ENCODE measurements at places on chromosomes 1 and 21.

DNA sequence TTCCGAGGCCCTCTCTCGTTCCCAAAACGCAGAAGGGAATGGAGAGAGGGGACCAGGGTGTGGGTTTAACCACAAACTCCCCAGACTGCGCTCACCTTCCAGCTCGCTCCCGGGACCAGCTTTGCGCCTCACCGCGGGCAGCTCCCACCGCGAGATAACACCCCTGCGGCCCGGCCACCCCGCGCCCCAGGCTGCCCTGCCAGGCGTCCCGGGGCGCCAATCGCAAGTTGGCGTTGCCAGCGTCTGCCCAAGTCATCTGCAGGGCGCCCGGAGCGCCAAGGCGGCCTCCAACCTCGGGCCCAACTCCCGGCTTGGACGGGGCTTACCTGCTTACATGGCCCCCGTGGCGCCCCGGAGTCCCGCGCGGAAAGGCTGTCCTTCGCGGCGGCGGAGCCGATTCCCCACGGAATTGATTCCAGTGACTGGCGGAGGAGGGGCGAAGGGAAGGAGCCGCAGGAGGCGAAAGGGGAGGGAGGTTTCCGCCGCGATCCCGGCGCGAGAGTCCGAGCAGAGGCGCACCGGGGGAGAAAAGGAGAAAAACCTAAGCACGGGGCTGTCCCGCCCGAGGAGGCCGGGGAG lies 456 bp downstream of the PTPN14 start:
- DNase-seq, result no peak

- DNase-seq, result no peak
These were observed 3.7 kb upstream of the SEMA4A start for GRCh38 chr1:156149374-156150332.

DNA sequence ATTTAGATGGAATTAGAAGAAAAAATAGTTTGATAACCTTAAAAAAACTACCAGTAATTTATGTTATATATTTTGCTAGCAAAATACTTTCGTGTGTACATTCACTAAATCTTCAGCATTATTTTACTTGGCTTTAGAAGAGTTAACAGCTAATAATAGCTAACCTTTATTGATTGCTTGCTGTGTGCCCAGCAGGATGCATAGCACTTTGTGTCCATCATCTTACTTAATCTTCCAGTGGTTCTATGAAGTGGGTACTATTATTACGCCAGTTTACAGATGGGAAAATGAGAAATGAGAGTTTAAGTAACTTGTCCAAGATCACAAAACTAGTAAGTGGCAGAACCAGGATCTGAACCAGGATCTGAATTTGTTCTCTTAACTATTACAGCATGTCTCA lies 41.7 kb upstream of the GPR25 start:
- DNase-seq, result no peak

- peak; percentile 45 for DNase-seq
These were observed 125.5 kb upstream of the PLXNA2 start for GRCh38 chr1:208369658-208370057.

- DNase-seq, result no peak
These were observed 4.8 kb downstream of the ATP1A1 start for GRCh38 chr1:116377541-116378529.

DNA sequence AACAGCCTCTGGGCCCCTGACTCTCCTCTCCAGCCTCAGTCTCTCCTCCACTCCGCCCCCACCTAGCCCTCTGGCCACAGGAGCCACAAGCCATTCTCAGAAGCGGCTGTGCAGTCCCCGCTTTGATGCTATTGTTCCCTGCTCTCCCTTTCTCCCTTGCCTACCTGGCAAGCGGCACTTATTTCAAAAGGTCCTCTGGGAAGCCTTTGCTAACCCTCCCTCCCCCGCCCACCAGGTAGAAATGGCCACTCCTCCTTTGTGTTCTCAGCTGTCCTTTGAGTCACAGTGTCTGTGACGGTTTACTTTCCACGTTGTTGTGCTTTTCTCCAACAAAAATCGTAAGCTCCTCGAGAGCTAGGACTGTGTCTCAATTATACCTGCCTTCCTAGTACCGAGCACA lies 338.4 kb upstream of the PROX1 start:
- peak; percentile 32 for DNase-seq

- DNase-seq, result no peak
These were observed 127.5 kb downstream of the GALNT2 start for GRCh38 chr1:230194525-230194924.

DNA sequence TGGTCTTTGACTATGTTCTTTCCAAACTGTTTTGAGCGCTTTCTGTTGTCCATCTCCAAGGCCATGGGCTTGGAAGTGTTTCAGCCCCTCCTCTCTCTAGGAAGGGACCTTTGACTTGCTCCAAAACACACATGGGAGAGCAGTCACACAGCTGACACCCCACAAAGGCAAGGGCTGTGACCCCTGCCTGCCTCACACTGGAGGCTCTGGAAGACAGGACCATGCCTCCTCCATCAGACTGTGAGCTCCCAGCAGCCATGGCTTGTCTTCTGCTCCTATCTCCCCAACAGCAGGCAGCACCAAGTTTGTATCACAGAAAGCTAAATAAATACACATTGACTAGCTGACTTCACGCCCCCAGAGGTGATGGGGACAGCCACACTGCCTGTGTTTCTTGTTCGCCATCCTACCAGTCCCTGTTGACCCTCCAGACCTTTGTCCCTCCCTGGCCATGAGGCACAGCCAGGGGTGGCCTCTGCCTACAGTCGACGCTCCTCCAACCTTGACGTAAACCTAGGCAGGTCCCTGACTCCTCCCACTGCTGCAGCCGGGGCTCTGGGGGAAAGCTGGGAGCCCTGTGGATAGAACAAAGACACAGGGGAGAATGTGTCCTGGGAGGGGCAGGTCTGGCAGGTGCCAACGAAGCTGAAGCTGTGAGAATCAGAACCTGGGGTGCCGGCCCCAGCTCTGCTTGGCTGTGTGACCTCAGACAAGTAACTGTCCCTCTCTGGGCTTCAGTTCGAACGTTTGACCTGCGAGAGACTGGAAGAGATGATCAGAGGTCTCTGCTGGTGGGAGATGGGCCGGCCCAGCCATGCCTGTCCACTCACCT lies 4.8 kb downstream of the PLA2G2F start:
- no peak for DNase-seq

DNA sequence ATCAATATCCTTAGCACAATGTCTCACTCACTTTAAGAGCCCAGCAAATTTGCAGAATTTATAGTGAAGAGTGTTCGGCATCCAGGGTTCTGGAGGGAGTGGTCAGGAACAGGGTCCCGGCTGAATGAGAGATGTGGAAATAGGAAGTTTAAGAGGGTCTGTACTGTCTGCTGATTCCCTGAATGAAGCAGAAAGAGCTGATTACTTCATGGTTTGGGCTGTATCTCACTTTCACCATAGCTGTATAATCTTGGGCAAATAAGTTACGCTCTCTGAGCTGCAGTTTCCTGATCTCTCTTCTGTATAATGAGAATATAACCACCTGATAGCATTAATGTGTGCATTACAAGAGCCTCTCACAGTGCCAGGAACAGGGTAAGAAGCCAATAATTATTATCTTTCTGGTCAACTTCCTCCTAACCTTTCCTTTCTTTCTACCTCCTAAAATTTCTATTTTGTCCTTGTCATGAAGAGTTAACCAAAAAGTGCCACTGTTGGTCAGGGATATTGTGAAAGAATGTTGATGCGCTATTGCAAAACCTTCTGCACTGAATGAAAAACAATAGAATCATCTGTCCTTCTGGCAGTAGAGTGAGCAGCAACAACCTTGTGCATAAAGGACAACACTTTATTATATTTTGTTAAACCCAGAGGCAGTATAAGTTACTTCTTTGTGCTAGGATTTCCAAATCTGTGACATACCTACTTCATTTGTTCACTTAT lies 14.7 kb upstream of the PTGFR start:
- DNase-seq, result no peak

DNA sequence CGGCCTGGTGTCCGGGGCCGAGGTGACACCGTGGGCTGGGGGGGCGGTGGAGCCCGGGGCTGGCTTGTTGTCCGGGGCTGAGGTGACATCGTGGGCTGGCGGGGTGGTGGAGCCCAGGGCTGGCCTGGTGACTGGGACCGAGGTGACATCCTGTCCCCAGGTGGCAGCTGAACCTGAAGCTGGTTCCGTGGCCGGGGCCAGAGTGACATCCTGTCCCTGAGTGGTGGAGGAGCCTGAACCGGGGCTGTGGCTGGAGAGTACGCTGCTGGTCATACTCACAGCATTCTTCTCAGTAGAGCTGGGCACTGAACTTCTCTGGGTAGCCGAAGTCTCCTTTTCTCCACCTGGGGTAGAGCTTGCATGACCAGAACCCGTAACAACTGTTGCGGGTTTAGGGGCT lies 15.8 kb downstream of the THBS3 start:
- DNase-seq, result no peak

GRCh38 chr1:8879464-8879921 lies 1.0 kb upstream of the ENO1 start:
- DNase-seq, result no peak

DNA sequence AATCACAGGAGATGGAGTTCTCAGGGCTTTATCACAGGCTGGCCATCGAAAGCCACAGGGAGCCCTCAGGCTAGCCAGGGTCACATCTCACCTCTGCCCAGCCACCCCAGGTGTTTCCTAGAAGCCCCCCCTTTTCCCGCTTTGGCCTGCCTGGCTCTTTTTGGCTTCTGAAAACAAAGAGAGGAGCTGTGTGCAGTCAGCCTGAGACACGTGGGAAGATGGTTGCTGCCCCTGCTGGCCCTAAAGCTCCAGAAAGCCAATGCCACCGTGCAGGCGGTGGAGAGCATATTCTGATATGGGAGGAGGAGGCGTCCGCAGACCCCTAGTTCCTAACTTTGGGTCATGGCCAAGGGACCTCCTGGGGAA lies 18.7 kb upstream of the LBR start:
- no peak for DNase-seq

- DNase-seq, result no peak
These were observed 16.0 kb upstream of the TDRD10 start for GRCh38 chr1:154485910-154486496.

DNA sequence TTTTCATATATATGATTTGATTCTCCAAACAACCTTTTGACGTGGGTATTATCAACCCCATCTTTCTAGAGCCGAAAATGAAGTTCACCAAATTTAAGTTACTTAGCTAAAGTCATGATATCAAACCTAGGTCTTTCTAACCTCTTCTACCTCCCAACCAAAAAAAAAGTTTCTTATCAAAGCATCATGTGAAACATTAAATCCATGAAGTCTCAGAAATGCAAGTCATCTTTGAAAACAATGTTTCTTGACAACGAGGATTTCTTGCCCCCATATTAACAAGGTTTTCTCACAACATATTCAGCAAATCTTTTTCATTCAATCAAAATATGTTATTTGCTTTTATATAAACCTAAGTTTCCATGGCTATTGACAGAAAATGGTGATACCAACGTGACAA lies 306.3 kb downstream of the SMYD3 start:
- DNase-seq, result no peak

DNA sequence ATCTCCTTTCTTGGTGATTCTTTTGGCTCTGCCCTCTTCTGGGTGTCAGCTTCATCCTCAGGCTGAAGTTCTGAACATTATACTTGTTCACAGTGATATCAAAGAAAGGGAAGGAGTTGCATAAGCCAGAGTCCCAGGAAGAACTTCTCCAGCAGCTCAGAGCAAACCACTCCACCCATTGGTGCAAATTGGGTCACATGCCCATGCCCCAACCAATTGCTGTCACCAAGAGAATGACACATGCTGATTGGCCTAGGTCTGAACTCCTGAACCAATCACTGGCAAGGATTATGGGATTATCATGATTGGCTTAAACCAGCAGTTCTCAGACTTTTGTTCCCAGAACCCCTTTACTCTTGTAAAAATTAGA lies 256.5 kb upstream of the TMEM51 start:
- no peak for DNase-seq

DNA sequence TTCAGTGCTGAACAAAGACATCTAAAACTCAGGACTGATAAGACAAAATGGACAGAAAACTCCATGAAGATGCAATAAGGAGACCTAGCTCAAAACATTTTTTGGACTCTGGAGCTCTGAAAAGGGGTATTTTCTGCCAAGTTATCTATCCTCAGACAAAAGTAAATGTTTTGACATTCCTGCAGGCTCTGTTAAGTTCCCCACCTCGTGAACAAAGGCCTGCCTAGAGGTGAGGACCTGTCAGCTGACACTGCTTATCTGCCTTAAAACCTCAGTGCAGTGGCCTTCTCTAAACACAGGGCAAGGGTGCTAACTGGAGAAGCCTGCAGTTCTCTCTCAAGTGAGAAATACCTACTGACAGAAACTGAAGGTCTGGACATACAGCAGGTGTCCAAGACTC lies 41.1 kb downstream of the COLGALT2 start:
- DNase-seq, result no peak

DNA sequence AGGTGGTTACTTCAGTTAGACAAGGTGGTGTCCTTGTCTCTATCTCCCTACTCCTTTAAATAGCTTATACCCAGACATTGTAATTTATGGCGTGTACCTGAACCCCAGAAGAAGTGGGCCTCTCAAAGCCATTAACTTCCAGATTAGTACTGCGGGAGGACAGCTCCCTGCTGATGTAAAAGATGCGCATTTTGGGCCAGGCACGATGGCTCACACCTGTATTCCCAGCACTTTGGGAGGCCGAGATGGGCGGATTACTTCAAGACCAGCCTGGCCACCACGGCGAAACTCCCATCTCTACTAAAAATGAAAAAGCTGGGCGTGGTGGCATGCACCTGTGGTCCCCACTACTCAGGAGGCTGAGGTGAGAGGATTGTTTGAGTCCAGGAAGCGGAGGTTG lies 15.0 kb upstream of the PLEKHM2 start:
- no peak for DNase-seq

DNA sequence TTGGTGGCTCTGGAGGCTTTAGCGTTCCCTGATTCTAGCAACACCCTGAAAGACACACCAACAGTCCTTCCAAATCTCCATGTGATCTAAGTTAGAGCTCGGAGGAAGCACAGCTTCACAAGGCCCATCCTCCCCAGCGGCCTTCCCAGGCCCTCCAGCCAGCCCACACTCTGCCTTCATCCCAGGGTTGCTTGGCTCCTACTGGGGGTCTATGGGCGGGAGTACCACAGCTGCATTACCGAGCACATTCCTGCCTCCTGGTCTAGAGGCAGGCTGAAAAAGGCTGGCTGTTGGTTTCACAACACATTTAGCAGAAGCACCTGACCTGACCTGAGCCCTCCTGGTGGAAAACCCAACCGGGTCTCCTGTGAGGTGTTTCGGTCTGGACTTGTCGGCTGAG lies 54.7 kb upstream of the TRIM67 start:
- no peak for DNase-seq

- no peak for DNase-seq
These were observed 18.5 kb downstream of the TP53BP2 start for GRCh38 chr1:223827193-223827663.

- no peak for DNase-seq
These were observed 690 bp downstream of the C1orf216 start for GRCh38 chr1:35717911-35718476.

- no peak for DNase-seq
These were observed 251.4 kb downstream of the MATN1 start for GRCh38 chr1:30472009-30472408.

DNA sequence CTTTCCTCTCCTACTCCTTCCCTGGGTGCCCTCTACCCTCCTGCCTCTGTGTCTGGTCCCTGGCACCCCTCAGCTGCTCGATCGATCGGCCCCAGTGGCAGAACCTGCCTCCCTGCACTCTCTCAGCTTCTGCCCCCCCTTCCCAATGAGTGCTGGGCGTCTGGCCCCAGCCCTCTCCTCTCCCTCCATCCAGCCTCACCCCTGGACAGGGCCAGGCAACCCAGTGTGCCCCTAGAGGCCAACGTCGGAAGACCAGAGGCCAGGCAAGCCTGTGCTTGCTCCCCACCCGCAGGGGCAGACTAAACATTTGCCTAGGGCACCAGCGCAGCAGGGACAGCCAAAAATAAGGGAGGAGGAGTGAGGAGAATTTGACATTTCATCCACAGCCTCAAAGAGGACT lies 43.5 kb downstream of the LGR6 start:
- DNase-seq, result peak; percentile 67

- DNase-seq, result no peak
These were observed 5.7 kb upstream of the AKT3 start for GRCh38 chr1:243855616-243856318.

All from NCI-H2107 (cell line).